ENCODE measurements at places on chromosomes 5 and 9. TPM values are rescaled to one million over a fixed set of nuclear protein-coding genes. Genes with fewer than 3 reads are reported as not detected.

Gene EQTN
- not detected for total RNA-seq

GRCh38 chr9:135663451-135663770, 302 bp downstream of the LCN9 start:
- no peaks in the 10 kb centered on the region for H3K36me3 ChIP-seq
- no peaks in the 10 kb centered on the region for H3K4me1 ChIP-seq
- H3K27ac ChIP-seq, result no peak overlapping the region
- DNase-seq, result no peak
- H3K27me3 ChIP-seq, result no peaks in the 10 kb centered on the region
- no peak overlapping the region for H3K4me3 ChIP-seq

Gene ZCCHC10
- total RNA-seq, result 39.3 TPM

GRCh38 chr9:37311938-37312708, 110.4 kb upstream of the GRHPR start:
- H3K36me3 ChIP-seq, result peaks cover 13% of the 10 kb centered on the region
- no peaks in the 10 kb centered on the region for H3K27me3 ChIP-seq
- no peak for DNase-seq
- no peak overlapping the region for H3K4me3 ChIP-seq
- peaks cover 1% of the 10 kb centered on the region for H3K4me1 ChIP-seq

DNA sequence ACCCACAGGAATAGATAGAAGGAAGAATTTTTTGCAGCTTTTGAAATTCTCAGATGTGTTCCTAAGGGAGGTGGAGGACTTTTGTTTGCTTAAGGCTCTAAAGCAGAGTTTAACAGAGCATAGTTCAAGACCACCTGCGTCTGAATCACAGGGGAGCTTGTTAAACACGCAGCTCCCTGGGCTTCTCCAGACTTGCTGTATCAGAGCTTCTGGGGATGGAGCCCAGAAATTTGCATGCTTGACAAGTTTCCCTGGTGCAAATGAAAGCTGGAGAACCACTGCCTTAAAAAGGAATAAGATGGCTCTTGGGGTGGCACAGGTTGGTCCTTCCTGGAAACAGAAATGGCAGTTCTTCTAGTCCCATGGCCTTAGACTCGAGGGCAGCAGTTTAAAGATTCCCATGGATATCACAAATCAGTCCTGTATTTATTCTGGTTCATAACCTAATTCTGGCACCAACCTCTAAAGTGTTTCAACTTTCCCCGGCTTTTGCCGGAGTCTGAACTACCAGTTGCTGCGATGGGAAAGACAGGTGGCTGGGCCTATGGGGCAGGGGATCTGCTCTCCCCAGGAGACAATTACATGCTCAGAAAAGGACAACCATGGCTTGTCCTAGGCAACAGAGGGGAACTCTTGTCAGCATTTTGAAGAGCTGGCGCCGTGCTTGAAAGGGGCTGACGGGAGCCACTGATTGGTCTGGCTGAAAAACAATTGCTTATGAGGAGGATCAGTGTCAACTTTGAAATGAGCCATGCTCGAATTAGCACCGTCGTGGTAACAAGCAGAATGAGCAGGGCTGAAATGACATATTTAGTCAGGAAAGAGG, 599.6 kb downstream of the CCDC171 start:
- H3K4me3 ChIP-seq, result no peak overlapping the region
- H3K36me3 ChIP-seq, result no peaks in the 10 kb centered on the region
- H3K27me3 ChIP-seq, result peaks cover 9% of the 10 kb centered on the region
- peaks cover 9% of the 10 kb centered on the region for H3K4me1 ChIP-seq
- H3K27ac ChIP-seq, result no peak overlapping the region

Gene IL33
- not detected for total RNA-seq

Gene PPP3R2
- not detected for total RNA-seq

DNA sequence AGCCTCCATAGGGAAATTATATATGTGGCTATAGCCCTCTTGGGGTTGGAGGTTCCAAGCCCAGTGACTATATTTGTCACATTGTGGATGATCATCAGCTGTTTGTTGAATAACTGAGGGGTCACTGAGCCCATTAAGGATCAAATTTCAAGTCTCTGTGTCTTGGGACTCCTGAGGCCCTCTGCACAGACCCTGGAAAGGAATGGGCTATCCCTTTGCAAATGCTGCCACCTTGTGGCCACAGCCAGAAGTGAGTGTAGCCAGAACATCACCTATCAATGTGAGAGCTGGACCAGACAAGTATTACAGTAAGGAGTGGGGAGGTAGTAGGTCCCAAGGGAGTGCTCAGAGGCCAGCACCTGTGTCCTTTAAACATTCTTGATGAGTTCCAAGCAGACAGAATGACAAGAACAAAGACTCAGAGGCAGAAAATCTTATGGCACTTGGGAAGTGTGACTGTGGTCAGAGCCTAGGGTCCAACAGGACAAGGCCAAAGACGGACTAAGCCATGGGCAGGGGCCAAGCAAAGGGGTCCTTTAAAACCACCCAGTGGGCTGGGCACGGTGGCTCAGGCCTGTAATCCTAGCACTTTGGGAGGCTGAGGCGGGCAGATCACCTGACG, 8.2 kb downstream of the RPP25L start:
- H3K27me3 ChIP-seq, result peaks cover 16% of the 10 kb centered on the region
- H3K4me3 ChIP-seq, result no peak overlapping the region
- no peaks in the 10 kb centered on the region for H3K36me3 ChIP-seq
- no peaks in the 10 kb centered on the region for H3K4me1 ChIP-seq
- DNase-seq, result peak; percentile 66

Gene WDR38
- not detected for total RNA-seq

Gene PCDHA8
- not detected for total RNA-seq

GRCh38 chr9:35714123-35714522, 17.9 kb downstream of the TLN1 start:
- peaks cover 87% of the 10 kb centered on the region for H3K36me3 ChIP-seq
- no peak overlapping the region for H3K27ac ChIP-seq
- DNase-seq, result no peak
- H3K4me3 ChIP-seq, result no peak overlapping the region
- peaks cover 2% of the 10 kb centered on the region for H3K4me1 ChIP-seq

Gene IRX2
- not detected for total RNA-seq

- no peak overlapping the region for H3K4me3 ChIP-seq
- no peak for DNase-seq
- no peaks in the 10 kb centered on the region for H3K4me1 ChIP-seq
- H3K36me3 ChIP-seq, result no peaks in the 10 kb centered on the region
- no peaks in the 10 kb centered on the region for H3K27me3 ChIP-seq
- no peak overlapping the region for H3K27ac ChIP-seq
These were observed 19.0 kb downstream of the NCS1 start for GRCh38 chr9:130191068-130191748.

GRCh38 chr5:34584165-34584564, 72.0 kb upstream of the RAI14 start:
- H3K4me3 ChIP-seq, result no peak overlapping the region
- no peak for DNase-seq
- no peak overlapping the region for H3K27ac ChIP-seq
- H3K27me3 ChIP-seq, result peaks cover 3% of the 10 kb centered on the region
- peaks cover 23% of the 10 kb centered on the region for H3K4me1 ChIP-seq
- no peaks in the 10 kb centered on the region for H3K36me3 ChIP-seq

- no peaks in the 10 kb centered on the region for H3K36me3 ChIP-seq
- H3K27me3 ChIP-seq, result peaks cover 61% of the 10 kb centered on the region
- H3K4me1 ChIP-seq, result peaks cover 27% of the 10 kb centered on the region
- peak; percentile 17 for DNase-seq
These were observed 284.8 kb downstream of the CRB2 start for GRCh38 chr9:123640792-123641222.

DNA sequence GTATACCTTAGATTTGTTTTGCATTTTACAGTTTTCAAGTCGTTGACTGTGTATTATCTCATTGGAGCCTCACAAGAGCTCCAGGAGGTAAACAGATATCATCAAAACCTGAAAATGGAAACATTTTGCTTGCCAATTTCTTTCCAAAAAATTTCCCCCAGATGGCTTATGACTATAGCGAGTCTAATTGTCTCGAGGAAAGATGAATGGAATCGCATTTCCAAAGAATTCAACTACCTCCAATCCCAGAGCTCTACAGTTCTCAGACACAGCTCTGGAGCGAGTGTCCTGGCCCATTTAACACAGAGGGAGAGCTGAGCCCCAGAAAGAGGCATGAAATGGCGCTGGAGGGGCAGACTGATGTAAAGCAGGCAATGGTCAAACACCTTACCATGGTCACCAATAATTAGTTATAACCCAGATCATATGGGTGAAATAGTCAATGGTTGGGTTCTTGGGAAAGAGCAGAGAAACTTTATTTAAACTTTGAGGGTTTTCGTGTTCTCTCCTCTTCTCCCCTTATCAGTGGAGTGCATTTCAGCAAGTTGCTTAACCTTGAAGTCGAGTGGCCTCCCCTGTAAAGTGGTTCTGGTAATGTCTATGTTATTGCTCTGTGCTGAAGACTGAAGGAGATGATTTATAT, 168.2 kb downstream of the ZDHHC21 start:
- H3K4me1 ChIP-seq, result no peaks in the 10 kb centered on the region
- no peak overlapping the region for H3K27ac ChIP-seq
- no peak overlapping the region for H3K4me3 ChIP-seq
- H3K36me3 ChIP-seq, result no peaks in the 10 kb centered on the region
- peaks cover 2% of the 10 kb centered on the region for H3K27me3 ChIP-seq
- DNase-seq, result no peak

DNA sequence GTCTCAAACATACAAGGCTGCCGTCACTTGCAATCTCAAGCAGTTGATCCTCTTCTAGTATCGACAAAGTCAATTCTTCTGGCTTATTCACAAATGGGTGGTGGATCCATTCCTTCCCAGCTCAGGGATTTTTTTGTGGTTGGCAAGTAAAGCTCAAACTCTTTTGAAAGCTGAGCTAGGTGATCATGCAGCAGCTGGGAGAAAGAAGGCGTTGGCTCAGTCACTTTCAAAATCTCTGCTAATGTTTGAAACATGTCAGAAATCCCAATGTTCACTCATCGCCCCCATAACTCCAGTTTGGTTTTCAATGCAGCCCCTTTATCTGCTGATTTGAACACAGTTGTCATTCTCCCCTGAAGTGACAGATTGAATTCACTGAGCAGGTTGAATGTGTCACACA, 4.0 kb upstream of the HNRNPA0 start:
- peaks cover 3% of the 10 kb centered on the region for H3K4me1 ChIP-seq
- no peaks in the 10 kb centered on the region for H3K27me3 ChIP-seq
- peaks cover 14% of the 10 kb centered on the region for H3K36me3 ChIP-seq
- DNase-seq, result no peak
- no peak overlapping the region for H3K27ac ChIP-seq

Gene WDR41
- 50.8 TPM for total RNA-seq

DNA sequence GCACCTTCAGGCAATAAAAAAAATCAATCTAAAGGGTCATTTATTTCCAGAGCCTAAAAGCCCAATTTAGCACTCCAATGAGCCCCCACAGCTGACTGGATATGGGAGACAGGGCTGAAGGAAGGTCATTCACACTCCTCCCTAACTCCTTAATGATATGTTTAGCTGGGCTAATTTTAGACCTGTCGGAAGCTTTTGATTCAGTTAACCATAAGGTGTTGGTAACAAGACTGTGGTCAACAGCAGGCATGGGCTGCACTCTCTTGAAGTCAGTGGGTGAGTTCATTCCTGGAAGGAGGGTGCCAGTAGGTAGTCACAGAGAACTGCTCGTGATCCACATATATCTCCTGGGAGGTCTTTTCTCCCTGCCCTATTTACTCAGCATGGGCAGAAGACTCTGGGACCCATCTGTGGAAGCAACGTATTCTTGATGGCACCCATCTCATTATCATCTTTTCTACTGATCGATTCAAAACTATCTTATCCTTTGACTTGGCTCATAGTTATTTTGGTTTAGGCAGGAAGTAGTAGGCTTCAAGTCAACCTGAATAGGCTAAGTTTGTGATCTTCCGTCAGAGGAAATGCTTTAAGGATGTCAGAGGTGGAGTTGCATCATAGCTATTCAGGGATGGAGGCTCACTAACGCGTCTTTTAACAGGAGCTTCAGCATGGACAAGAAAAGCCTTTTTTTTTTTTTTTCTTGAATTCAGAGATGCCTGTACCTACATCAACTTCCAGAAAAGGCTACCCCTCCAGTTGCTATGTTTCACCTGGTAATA, 367.7 kb upstream of the SLC30A5 start:
- no peaks in the 10 kb centered on the region for H3K36me3 ChIP-seq
- peaks cover 2% of the 10 kb centered on the region for H3K27me3 ChIP-seq
- no peak overlapping the region for H3K4me3 ChIP-seq
- H3K4me1 ChIP-seq, result peaks cover 5% of the 10 kb centered on the region
- no peak for DNase-seq

- no peak within 1 kb of the TSS for H3K27ac ChIP-seq
- no peak for DNase-seq
- H3K4me1 ChIP-seq, result peaks cover 2% of the 10 kb centered on the region
- peaks cover 24% of the 10 kb centered on the region for H3K27me3 ChIP-seq
- H3K36me3 ChIP-seq, result peaks cover 2% of the 10 kb centered on the region
These were observed at the start of gene PCDHGA12 for GRCh38 chr5:141430332-141431113. PCDHGA12 (plus strand) TSS chr5:141430507; CDS start chr5:141430760, 253 bp downstream.

- no peaks in the 10 kb centered on the region for H3K36me3 ChIP-seq
- peaks cover 18% of the 10 kb centered on the region for H3K4me1 ChIP-seq
- DNase-seq, result no peak
- no peak overlapping the region for H3K4me3 ChIP-seq
- no peaks in the 10 kb centered on the region for H3K27me3 ChIP-seq
- no peak overlapping the region for H3K27ac ChIP-seq
These were observed 6.6 kb upstream of the CEMIP2 start for GRCh38 chr9:71774920-71775319.

GRCh38 chr5:79886925-79887655, 104.0 kb downstream of the MTX3 start:
- DNase-seq, result no peak
- peaks cover 4% of the 10 kb centered on the region for H3K27me3 ChIP-seq
- no peaks in the 10 kb centered on the region for H3K36me3 ChIP-seq

Gene SLC6A18
- total RNA-seq, result not detected

Gene NIPSNAP3A
- total RNA-seq, result 10.3 TPM

Gene TMEM174
- not detected for total RNA-seq

Gene SOWAHA
- total RNA-seq, result 0.28 TPM

Gene FBP2
- total RNA-seq, result not detected

Gene SYK
- 0.80 TPM for total RNA-seq

DNA sequence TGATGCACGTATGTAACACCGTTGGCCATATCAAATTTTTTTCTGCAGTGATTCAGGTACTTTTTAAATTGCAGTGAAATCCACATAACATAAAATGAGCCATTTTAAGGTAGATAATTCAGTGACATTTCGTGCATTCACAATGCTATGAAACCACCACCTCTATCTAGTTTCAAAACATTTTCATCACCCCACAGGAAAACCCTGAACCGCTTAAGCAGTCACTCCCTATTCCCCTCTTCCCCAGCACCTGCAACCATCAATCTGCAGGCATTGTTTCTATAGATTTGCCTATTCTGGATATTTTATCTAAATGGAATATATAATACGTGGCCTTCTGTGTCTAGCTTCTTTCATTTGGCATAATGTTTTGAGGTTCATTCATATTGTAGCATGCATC, 79.2 kb downstream of the BOD1 start:
- no peak for DNase-seq
- H3K27me3 ChIP-seq, result peaks cover 3% of the 10 kb centered on the region
- no peaks in the 10 kb centered on the region for H3K36me3 ChIP-seq

Gene BOD1
- total RNA-seq, result 32.3 TPM

Gene CAPSL
- total RNA-seq, result 1.2 TPM

- DNase-seq, result no peak
- peaks cover 67% of the 10 kb centered on the region for H3K36me3 ChIP-seq
- H3K27ac ChIP-seq, result no peak overlapping the region
- H3K27me3 ChIP-seq, result no peaks in the 10 kb centered on the region
These were observed 7.2 kb downstream of the CHMP5 start for GRCh38 chr9:33272061-33272460.
